NCI-H774 (cell line): ENCODE measurements at places on chromosomes 7 and 10.

- DNase-seq = no peak
These were observed 112.7 kb upstream of the BMPER start for GRCh38 chr7:33792547-33793105.

GRCh38 chr7:101365956-101366355, 3.3 kb downstream of the COL26A1 start:
- DNase-seq = no peak

GRCh38 chr7:50184271-50184990, 91.4 kb upstream of the ZPBP start:
- DNase-seq = no peak

DNA sequence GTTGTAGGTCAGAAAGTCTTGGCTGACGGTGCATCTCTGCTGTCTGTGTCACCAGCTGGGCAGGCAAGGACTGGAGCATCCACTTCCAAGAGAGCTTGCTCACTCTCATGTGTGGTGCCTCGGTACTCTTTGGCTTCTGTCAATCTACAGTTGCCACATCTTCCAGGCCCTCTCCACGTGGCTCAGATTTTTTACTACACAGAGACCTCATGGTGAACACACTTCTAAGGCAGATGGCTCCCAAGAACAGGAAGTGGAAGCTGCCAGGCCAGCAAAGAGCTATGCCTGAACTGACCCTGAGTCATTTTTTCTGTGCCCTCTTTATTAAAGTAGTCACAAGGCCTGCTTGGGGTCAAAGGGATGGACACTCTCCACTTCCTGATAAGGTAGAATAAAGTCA, 351.5 kb upstream of the AUTS2 start:
- no peak for DNase-seq

DNA sequence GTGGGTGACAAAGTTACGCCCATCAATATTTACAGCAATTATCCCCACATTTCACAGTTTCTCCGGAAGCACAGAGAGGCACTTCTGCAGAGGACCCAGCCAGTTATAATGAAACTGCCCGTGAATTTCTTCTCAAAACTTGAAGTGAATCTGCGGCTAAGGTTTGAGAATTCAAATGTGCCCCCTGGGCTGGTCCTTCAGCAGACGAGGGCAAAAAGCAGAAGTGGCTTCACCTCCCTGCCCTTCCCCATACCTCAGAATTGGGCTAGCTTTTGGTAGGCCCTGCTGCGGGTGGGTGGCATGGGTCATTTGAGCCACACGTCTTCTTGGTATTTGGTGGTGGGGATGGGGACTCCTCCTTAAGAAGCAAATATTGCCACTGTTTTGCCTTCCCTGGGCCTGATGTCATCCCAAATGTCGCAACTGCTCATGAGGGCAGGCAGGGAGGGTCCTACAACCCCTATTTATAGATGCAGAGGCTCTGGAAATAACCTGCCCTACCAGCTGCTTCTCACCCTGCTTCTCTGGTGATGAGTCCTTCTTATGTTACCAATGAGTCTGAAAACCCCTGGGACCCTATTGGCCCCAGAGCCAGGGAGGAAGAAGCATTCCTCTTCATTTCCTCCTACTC, 16.6 kb upstream of the WDFY4 start:
- no peak for DNase-seq

GRCh38 chr10:63783882-63784281, 262.7 kb downstream of the REEP3 start:
- no peak for DNase-seq
